Type B pancreatic cell (in vitro differentiated cells): ENCODE measurements at places on chromosomes 5 and 9. TPM values are rescaled to one million over a fixed set of nuclear protein-coding genes. Genes with fewer than 3 reads are reported as not detected.
A peak's percentile ranks its signal among the peaks of the same experiment; 100 is the strongest.

GRCh38 chr9:69299826-69300225 lies 25.2 kb upstream of the ENTREP1 start:
- no peak overlapping the region for H3K27ac ChIP-seq
- H3K27me3 ChIP-seq: peaks cover 5% of the 10 kb centered on the region

- no peak overlapping the region for H3K27ac ChIP-seq
- no peak overlapping the region for H3K4me3 ChIP-seq
- no peak for DNase-seq
Observed at GRCh38 chr9:123131258-123131657, 97.8 kb downstream of the GPR21 start.

GRCh38 chr5:41793141-41793770 lies 77.0 kb downstream of the OXCT1 start:
- H3K27me3 ChIP-seq: no peaks in the 10 kb centered on the region
- DNase-seq: no peak
- H3K4me3 ChIP-seq: no peak overlapping the region
- no peak overlapping the region for H3K27ac ChIP-seq
- peaks cover 32% of the 10 kb centered on the region for H3K4me1 ChIP-seq
- peaks cover 17% of the 10 kb centered on the region for H3K36me3 ChIP-seq

DNA sequence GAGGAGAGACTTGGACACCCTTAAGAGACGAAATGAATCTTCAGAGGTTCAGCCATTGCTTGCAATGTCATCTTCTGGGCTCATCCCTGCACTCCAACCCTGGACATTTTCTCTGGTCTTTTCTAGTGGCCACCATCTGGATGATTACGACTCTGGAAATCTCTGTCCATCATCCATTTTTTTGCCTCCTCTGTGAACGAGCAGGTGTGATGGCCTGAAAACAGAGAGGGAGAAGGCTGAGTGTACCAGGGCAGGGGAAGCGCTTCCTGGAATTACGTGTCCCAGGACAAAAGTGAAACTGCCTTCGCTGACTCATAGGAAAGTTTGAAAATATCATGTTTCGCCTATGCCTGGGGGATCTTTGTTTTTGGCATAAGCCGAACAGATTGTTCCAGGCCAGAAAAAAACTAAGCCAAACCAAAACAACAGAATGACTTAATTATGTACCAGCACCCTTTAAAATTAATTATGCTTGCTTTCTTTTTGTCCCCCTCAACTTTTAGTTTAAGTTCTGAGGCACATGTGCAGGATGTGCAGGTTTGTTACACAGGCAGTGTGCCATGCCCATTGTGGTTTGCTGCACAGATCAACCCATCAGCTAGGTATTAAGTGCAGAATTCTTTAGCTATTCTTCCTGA lies 31.9 kb downstream of the ANKRD33B start:
- H3K4me3 ChIP-seq: no peak overlapping the region
- peaks cover 14% of the 10 kb centered on the region for H3K4me1 ChIP-seq
- H3K27ac ChIP-seq: peak overlapping the region; percentile 70
- H3K27me3 ChIP-seq: no peaks in the 10 kb centered on the region
- DNase-seq: peak; percentile 25

PKD2L2 gene
- total RNA-seq: not detected in 2 replicates

LCN15 gene
- total RNA-seq: 0.77 and 0.93 TPM in 2 replicates
